GM23338 (cell line): ENCODE measurements at places on chromosomes 2 and 18. TPM values are rescaled to one million over a fixed set of nuclear protein-coding genes. Genes with fewer than 3 reads are reported as not detected.
A peak's percentile ranks its signal among the peaks of the same experiment; 100 is the strongest.

GRCh38 chr2:66683599-66683998, 248.7 kb downstream of the MEIS1 start:
- no peak for DNase-seq

DNA sequence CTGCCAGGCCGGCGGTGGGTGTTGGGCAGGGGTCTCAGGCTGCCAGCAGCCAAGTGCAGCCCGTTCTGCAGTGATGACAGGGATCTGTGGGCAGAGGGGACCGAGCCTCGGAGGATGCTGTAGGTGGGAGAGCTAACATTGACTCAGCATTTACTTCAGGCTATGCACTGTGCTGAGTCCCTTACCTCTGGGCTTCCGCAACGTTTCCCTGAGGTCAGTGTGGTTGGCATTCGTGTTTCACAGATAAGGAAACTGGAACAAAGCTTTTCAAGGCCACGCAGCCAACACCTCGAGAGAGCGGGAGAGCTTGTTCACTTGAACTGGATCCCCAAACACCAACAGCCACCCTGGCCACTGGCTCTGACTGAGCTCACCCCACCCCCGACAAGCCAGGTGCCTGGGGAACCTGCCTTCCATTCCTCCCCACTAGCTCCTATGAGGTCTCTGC, 839 bp upstream of the GPR148 start:
- peak; percentile 29 for DNase-seq

- DNase-seq: no peak
Measured at GRCh38 chr2:3217646-3218045, 160.0 kb downstream of the EIPR1 start.

DNA sequence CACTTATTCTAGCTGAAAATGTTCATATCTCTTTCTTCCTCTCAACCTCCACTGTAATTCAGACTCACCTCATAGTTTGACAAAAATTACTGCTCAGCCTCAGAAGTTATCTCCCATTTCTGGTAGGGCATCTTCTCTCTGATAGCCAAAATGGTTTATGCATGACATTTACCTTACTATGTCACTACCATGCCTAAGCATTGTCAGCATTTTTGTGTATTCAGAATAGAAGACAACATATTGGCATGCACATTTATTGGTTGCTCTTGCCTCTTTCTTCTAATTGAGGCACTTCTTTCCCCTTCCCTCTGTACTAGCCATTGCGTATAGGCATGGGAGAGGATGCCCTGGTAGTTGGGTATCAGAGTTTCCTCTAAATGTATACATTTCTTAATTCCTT, 406.1 kb upstream of the DCC start:
- no peak for DNase-seq

CTAGE1 gene
- polyA plus RNA-seq: 0.05 and 0.06 TPM in 2 replicates

CYTIP gene
- polyA plus RNA-seq: 0.28 TPM in 1 of 2 replicates, not detected in the other

SLC4A5 gene
- polyA plus RNA-seq: 0.50 and 0.70 TPM in 2 replicates

POTEE gene
- 0.50 and 0.79 TPM in 2 replicates for polyA plus RNA-seq

CYP1B1 gene
- polyA plus RNA-seq: 2.4 and 3.3 TPM in 2 replicates

UGT1A4 gene
- polyA plus RNA-seq: not detected in 2 replicates

RESP18 gene
- not detected in 2 replicates for polyA plus RNA-seq

CDH20 gene
- not detected in 2 replicates for polyA plus RNA-seq

MRPL53 gene
- 65.1 and 70.4 TPM in 2 replicates for polyA plus RNA-seq

REG3A gene
- not detected in 2 replicates for polyA plus RNA-seq
